ENCODE measurements at places on chromosomes 1 and 21.

DNA sequence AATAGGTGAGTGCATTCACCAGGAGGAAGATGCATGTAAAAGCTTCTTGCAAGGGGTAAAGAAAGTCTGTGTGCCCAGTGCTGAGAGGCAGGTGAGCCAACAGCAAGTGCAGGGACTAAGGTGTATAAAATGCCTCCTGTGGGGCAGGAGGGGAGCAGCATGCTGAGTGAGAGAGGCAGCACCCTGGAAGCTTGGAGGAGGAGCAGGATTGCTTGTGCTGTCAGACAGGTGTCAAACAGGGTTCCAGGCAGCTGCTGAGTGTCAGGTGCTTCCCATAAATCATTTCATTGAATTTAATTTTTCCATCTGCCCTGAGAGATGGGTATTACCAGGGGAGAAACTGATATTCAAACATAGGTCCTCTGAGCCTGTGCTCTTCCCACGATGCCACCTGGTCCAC is 13.9 kb downstream of the BSND start:
- no peak for DNase-seq

DNA sequence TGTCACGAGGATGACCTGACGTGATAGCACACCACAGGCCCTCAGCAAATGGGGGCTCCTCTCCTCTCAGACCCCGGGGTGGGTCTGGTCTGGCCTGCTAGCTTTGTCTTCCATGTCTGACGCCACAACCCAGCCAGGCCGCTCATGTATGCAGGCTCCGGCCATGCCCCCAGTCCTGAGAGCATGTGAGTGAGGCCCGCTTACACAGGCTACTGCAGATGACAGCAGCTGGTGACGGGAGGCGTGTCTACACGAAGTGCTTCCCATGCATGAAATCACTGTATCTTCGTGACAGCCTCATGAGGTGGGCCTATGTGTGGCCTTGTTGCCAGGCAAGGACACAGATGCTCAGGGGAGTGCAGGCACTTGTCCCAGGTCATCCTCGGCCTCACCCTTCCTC is 16.4 kb downstream of the WNT4 start:
- no peak for DNase-seq

DNA sequence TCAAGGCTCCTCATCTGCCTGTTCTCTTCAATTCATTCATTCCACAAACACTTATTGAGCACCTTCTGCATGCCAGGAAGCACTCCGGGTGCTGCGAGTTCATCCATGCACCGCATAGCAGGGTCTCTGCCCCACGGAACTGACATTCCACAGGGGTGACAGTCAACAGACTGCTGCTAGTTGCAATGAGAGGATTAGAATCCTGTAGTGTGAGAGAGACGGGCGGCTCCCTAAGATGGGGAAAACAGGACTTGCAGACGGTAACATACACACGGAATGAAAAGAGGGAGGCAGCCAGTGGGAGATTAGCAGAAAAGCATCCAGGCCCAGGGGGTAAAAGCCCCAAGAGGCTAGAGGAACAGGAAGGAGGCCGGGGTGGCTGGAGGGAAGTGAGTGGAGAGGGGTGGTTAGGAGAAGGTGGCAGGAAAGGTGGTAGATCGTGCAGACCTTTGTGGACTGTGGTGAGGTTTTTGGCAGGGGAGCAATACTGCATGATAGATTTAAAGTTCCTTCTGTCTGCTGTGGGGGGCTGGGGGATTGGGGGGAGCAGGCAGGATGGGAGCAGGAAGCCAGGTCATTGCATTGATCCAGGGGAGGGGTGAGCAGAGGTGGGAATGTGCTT is 6.6 kb downstream of the TNFRSF8 start:
- DNase-seq: no peak

DNA sequence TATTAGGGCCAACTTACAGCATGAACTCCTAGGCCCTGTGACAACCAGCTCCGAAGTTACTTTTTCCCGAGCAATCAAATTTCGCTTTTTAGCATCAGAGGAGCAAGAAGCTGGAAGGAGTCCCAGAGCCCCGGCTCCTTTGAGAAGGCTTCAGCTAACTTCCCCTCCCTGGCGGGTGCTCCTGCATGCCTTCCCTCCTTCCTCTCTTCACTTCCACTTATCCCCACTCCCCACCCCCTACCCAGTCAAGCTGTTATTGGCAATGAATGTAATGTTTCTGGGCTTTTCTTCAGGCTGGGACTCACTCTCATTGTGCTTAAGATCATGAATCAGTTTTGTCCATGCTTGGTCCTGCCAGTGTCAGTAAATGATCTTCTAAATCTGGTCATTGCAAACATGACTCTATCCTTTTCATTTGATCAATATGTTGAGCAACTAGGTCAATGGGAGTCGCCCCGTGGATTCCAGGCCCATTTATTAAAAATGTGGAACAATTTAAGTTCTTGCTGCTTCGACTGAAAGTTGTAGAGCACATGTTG is 94.5 kb upstream of the TSPAN2 start:
- no peak for DNase-seq

DNA sequence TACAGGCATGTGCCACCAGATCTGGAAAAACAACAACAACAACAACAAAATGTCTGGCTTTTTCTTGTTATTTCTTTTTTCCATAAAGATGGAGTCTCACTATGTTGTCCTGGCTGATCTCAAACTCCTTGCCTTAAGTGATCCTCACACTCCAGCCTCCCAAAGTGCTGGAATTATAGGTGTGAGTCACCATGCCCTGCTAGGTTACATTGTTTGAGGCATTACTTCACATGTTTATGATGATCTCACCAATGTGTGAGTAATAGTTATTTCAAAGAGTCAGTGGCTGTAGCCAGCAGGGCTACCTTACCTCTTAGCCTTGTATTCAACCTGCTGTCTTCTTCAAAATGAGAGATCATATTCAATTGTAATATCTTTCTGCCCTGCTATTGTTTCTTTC is 445.7 kb downstream of the AMY1C start:
- DNase-seq: no peak

DNA sequence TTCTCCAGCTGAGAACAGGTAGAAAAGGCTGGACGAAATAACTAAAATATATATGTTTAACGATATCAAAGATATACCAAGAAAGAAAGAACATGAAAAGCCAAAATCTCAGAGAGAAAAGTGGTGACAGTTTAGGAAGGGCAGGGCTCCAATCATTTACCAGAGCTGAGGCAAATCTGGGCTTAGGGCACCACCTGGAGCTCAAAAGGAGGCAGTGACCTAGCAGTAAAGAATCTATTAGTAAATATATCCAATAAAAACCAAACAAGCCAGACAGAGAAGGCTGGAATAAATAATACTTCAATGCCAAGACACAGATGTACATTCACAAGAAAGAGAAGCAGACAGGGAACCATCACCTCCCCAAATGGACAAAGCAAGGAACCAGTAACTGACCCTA is 43.5 kb downstream of the CHIA start:
- no peak for DNase-seq

DNA sequence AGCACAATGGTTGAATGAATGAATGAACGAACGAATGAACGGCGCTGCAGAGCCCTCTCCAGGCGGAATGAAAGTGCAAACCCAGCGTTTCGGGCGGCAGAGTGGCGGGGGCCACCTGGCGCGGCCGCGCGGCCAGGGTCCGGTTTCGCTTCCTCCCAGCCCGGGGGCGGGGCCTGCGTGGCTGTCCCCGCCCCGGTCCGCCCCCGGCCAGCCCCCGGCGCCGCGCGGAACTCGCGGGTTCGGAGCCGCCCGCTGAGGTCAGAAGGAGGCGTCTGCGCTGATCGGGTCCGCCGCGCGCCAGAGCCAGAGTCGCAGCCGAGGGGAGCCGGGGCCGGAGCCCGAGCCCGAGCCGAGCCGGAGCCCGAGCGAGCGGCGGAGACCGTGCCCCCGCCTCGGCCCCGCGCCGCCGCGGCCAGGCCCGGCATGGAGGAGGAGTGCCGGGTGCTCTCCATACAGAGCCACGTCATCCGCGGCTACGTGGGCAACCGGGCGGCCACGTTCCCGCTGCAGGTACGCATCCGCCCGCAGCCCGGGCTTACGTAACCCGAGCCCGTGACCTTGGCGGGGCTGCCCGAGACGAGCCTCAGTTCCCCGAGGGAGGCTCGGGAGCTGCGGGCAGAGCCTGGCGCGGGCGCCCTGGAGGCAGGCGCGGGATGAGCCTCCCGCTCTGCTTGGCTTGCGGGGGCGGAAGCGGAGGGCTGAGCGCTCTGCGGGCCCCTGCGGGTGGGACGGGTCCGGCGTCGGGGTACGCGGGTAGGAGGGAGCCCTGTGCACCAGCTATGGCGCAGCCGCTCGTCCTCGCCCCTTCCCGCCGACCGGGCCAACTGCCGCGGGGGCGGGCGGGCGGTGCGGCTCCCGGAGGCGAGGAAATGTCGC is at the start of gene PDXK:
TSS of gene PDXK (plus strand) at position 258 of the 876 bp plus-strand sequence. CDS start at position 424, 166 bp downstream.
- peak; percentile 91 for DNase-seq

- peak; percentile 58 for DNase-seq
Observed at GRCh38 chr21:45427331-45428271, 22.6 kb downstream of the COL18A1 start.

DNA sequence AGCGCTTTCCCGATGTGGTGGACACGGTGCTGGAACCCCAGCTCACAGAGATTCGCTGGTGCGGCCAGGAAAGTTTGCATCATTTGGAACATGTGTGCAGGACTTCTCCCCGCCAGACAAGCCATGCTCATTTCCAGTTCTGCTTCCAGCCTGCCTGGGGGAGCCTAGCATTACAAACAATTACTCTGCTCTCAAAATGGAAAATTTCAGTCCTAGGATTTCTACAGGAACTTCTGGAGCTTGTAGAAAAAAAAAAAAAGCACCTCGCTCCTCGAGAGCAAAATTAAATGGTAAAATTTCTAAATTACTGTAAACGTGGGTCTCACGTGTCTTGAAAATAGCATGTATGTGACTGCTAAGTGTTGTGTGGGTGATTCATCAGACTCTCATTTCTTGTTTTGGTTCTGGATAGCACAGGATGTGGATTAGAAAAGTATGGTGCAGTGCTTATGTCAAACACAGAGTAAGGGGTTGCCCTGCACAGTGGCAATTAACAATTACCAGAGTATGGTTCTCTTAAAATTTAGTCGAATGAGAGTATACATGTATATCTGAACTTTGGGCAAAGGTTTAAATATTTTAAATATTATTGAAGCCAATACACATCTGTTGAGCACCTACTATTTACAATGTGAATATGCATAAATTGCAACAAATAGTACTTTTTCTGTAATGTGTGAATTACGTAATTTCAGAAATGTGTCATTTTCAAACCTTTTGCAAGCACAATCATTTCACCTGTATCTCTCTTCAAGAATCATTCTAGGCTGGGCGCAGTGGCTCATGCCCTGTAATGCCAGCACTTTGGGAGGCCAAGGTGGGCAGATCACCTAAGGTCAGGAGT is 61.8 kb upstream of the PTGFRN start:
- no peak for DNase-seq

DNA sequence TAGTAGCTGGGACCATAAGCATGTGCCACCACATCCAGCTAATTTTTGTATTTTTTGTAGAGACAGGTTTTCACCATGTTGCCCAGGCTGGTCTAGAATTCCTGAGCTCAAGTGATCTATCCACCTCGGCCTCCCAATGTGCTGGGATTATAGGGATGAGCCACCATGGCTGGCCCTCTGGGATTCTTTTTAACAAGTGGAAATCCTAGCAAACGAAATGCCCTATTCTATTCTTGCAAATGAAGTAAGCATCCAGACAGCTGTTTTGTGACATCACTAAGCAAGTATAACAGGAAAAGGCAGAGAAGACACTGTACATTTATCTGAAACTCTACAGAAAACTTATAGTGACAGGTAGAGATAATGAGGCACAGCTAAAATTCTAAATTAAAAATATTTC is 86.4 kb downstream of the DDAH1 start:
- no peak for DNase-seq

- DNase-seq: no peak
Observed at GRCh38 chr1:64561993-64562392, 92.1 kb downstream of the CACHD1 start.

- no peak for DNase-seq
Observed at GRCh38 chr1:87428883-87429282, 100.2 kb downstream of the LMO4 start.

DNA sequence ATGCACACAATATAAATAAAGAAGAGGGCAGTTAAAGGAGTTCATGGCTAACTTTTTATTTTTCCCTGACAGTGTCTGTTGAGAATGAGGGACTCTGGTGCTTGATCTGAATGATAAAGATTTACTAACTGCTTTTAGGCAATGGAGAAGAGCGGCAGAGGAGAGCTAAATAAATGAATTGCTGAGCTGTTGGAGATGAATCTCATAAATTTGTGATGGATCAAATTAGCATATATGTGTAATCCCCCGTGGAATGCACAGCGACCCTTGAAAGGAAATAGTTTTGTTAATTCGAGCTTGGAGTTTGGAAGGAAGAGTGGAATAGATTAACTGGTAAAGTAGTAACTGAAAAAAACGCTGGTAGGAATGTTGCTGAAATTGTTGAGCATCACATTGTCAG is 40.2 kb downstream of the HMCN1 start:
- no peak for DNase-seq

DNA sequence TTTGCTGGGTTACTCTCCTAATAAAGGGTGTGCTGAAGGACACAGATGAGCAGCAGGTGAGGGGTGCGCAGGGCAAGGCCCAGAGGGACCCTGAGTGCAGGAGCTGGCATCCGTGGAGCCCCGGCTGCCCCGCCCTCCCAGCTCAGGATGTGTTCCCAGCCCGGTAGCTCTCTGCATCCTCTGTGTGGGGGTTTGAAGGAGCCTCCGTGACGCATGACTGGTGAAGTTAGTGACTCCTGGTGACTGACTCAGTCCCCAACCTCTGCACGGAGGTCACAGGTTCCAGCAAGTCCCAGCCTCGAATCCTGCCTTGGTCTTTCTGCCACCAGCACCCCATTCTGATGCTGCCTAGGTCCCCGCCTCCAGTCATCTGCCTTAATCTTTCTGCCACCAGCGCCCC is 21.6 kb upstream of the TSPEAR start:
- DNase-seq: no peak

GRCh38 chr1:64424412-64424811 is 45.5 kb upstream of the CACHD1 start:
- DNase-seq: no peak

DNA sequence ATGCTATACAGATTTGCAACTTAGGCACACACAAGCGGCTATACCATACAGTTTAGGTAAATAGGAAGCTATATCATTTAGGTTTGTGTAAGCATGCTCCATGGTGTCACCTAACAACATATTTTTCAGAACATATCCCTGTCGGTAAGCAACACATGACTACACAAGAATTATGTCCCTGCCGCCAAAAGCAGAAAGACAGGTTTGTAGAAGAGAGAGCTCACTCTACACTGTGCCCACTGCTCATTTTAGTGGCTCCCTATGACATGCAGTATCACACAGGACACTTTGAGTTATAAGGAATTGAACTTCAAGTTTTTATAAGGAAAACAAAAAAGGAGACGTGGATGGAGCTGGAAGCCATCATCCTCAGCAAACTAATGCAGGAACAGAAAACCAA is 132.5 kb upstream of the KAZN start:
- DNase-seq: no peak

Measured in small intestine (tissue), 16 donors.